NCI-H510A treated with DMSO at 0.1 percent for 48 hours (cell line): ENCODE measurements at places on chromosomes 12 and 14.

DNA sequence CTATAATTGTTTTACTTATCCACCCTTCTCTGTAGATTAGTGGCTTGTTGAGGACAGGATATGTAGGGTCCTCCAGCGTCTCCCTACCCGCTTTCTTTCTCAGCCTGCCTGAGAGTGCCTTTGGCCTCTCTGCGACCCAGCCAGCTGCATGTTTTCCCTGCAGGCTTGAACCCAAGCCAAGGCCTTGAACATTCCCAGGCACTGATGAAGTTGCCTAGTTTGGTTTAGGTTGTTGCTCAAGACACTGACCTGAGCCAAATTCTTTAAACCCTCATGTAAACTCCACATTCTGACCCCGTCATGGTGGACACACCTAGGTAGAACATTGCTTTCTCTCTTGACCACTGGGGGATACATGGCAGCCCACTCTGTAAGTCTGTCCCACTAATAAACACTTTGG lies 33.4 kb upstream of the TXNRD1 start:
- DNase-seq = no peak

- no peak for DNase-seq
Observed at GRCh38 chr12:6052940-6053329, 71.5 kb downstream of the VWF start.

DNA sequence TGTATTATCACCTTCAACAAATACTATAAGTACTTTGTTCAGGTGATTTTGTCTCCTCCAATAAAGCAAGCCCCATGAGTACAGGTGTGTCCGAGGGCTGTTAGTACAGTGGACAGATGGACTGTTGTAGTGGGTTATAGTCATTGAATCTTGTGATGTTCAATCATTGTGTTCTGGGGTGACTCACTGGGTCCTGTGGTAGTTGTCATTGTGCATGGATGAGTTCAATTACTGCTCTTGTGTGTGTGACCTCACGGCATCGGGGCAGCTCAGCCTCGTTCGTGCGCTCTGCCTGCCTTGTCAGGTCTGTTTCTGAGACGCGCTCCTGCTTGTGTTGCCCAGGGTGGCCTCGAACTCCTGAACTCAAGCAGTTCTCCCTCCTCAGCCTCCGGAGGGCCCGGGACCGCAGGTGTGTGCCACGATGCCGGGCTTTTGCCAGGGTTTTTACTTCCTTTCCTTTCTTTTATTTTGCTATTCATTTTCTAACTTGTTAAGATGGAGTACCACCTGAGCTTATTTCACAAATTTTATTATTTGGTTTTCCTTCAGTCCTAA lies 72.2 kb downstream of the DDX51 start:
- DNase-seq = peak; percentile 44

- no peak for DNase-seq
Observed at GRCh38 chr14:84929086-84929485, 600.9 kb upstream of the FLRT2 start.

- no peak for DNase-seq
Observed at GRCh38 chr12:61011767-61012423, 1248.3 kb upstream of the USP15 start.

- DNase-seq = no peak
Observed at GRCh38 chr12:4701395-4702190, 18.6 kb upstream of the GALNT8 start.

DNA sequence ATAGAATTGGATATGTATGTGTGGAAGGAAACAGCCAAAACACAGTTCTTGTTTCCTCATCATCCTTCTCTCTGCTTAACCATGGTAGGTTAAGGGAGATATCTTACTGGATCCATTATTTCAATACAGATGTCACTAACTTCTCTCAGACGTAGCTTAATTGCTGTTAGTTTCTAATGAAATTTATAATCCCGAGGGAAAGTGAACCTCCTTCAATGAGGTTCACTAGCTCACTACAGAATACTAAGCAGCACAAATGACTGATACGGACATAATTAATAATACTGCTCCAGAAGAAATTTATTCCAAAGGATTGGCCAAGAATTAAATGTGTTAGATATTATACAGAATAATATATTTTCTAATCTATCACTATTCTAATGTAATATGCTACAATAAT lies 28.6 kb upstream of the PTPRO start:
- no peak for DNase-seq

- no peak for DNase-seq
Observed at GRCh38 chr12:107594995-107595394, 90.6 kb upstream of the PWP1 start.
